DND-41 (cell line): ENCODE measurements at places on chromosomes 3 and 15.

DNA sequence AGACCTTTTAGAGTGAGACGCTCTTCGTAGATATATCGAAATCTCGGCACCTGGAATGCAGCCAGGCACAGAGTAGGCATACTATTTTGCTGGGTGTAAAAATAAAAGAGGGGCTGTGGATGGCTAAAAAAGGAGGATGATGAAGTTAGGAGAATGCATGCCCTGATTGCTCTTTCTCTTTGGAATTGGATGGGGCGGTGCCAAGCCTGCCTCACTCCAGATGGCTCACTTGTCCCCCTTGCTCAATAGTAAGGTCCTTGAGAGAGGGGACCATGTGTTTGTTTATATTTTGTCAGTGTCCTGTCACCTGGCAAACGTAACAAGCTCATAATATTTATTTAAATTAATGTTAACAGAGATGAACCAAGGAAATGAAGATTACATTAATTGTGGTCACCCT is 33.0 kb downstream of the SNRK start:
- no peaks in the 10 kb centered on the region; the same call in none of the 2 replicates for H3K36me3 ChIP-seq
- H3K27me3 ChIP-seq = no peaks in the 10 kb centered on the region
- DNase-seq = no peak
- H3K27ac ChIP-seq = no peak overlapping the region

- no peak for DNase-seq
- H3K4me3 ChIP-seq = no peak overlapping the region
- peaks cover 39% of the 10 kb centered on the region for H3K4me1 ChIP-seq
- no peaks in the 10 kb centered on the region for H3K36me3 ChIP-seq
- no peak overlapping the region for H3K27ac ChIP-seq
Measured at GRCh38 chr15:92811148-92811913, 88.8 kb upstream of the CHD2 start.

GRCh38 chr3:38331257-38332022 is 15.1 kb upstream of the XYLB start:
- no peaks in the 10 kb centered on the region for H3K36me3 ChIP-seq
- H3K27ac ChIP-seq = no peak overlapping the region
- H3K4me3 ChIP-seq = no peak overlapping the region
- H3K4me1 ChIP-seq = no peaks in the 10 kb centered on the region
- H3K27me3 ChIP-seq = peaks cover 9% of the 10 kb centered on the region
- no peak for DNase-seq

- no peak for DNase-seq
- no peak overlapping the region for H3K4me3 ChIP-seq
- H3K27me3 ChIP-seq = no peaks in the 10 kb centered on the region
- H3K27ac ChIP-seq = no peak overlapping the region
- H3K36me3 ChIP-seq = no peaks in the 10 kb centered on the region
Measured at GRCh38 chr15:99857836-99858235, 124.6 kb upstream of the LYSMD4 start.

- no peaks in the 10 kb centered on the region for H3K36me3 ChIP-seq
- peaks cover 16% of the 10 kb centered on the region for H3K4me1 ChIP-seq
- H3K27ac ChIP-seq = no peak overlapping the region
Measured at GRCh38 chr15:40495516-40495915, 24.7 kb downstream of the CHST14 start.

DNA sequence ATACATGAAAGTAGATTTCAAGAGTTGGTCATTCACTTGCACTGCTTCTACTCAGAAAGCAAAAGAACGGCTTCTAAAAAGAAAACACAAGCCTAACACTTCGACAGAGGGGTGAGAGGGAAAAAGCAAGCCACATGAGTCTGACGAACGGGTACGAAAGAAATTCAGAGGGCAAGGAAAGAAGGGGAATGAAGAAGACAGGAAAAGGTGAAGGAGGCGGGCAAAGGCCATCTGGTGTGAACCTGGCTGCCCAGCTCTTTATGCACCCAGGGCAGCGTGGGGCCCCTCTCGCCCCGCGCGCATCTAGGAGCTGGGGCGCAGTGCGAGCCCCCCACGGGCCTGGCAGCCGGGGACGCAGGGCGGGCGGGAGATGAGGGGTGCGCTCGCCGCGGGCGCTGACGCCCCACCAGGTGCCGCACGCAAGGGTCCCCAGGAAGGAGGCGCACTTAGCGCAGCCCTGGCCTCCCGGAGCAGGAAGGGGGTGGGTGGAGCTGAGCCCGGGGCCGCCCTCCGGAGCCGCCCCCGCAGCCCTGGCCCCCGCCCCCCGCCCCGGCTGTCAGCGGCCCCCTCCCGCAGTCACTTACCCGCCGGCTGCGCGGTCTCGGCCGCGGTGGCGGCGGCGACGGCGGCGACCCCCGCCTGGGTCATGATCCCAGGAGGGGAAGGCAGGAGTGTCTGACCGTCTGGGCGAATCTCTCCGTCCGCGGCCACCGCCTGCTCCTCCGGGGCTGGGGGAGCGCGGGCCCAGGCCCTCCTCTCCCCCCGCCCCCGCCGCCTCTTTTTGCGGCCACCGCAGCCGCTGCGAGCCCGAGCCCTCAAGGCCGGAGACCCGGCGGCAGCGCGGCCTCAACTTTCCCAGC is at the start of gene USF3:
TSS of gene USF3 (minus strand) at position 857 of the 860 bp plus-strand sequence. CDS start 21,764 bp downstream, outside the sequence.
- peak within 1 kb of the TSS; percentile 48 for H3K4me3 ChIP-seq
- no peaks in the 10 kb centered on the region for H3K36me3 ChIP-seq
- peaks cover 29% of the 10 kb centered on the region for H3K4me1 ChIP-seq
- no peaks in the 10 kb centered on the region for H3K27me3 ChIP-seq
- peak; percentile 88 for DNase-seq
- H3K27ac ChIP-seq = peak within 1 kb of the TSS; percentile 92

GRCh38 chr3:87771337-87772192 is 287.2 kb downstream of the CGGBP1 start:
- H3K27ac ChIP-seq = no peak overlapping the region
- H3K36me3 ChIP-seq = no peaks in the 10 kb centered on the region
- no peaks in the 10 kb centered on the region for H3K27me3 ChIP-seq
- H3K4me3 ChIP-seq = no peak overlapping the region

GRCh38 chr15:81384891-81385720 is 11.1 kb upstream of the TMC3 start:
- DNase-seq = no peak
- no peaks in the 10 kb centered on the region for H3K27me3 ChIP-seq
- H3K27ac ChIP-seq = no peak overlapping the region
- no peaks in the 10 kb centered on the region for H3K4me1 ChIP-seq
- no peak overlapping the region for H3K4me3 ChIP-seq
- no peaks in the 10 kb centered on the region for H3K36me3 ChIP-seq

DNA sequence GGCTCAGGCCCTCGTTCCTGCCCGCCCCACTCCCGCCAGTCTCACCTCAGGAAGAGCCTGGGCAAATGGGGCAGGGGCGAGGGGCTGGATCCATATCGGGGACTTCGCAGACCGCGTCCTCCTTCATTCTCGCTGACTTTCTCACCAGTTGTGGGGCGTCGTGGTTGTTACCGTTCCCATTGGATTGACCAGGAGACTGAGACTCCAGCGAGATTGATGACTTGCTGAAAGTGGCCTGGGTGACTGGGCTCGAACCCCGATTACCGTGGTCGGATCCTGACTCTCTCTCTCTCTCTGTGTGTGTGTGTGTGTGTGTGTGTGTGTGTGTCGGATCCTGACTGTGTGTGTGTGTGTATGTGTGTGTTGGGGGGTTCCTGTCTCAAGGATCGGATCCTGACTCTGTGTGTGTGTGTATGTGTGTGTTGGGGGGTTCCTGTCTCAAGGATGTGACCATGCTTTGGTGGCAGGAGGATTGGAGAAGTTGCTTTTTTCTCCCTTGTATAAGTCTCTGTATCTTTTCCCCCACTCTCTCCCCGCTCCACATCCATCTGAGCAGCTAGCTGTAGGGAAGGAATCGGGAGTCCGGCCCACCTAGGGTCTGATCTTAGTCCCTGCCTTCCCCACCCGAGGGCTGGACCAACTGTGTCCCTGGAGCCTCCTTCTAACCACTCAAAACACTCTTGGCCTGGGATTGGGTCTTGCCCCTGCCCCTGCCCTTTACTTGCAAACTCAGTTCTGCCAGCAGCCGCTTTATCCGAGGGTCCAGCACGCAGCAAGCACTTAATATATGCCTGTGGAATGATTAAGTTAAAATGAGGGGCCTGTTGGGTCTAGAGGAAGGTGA is 603 bp downstream of the PLEKHO2 start:
- peaks cover 58% of the 10 kb centered on the region for H3K4me1 ChIP-seq
- peak overlapping the region; percentile 34; the same call in 1 of the 2 replicates for H3K4me3 ChIP-seq
- DNase-seq = no peak
- H3K27me3 ChIP-seq = no peaks in the 10 kb centered on the region

- H3K4me1 ChIP-seq = no peaks in the 10 kb centered on the region
- H3K4me3 ChIP-seq = no peak overlapping the region
- H3K36me3 ChIP-seq = no peaks in the 10 kb centered on the region
- no peaks in the 10 kb centered on the region for H3K27me3 ChIP-seq
Measured at GRCh38 chr3:58051196-58051595, 43.0 kb downstream of the FLNB start.

DNA sequence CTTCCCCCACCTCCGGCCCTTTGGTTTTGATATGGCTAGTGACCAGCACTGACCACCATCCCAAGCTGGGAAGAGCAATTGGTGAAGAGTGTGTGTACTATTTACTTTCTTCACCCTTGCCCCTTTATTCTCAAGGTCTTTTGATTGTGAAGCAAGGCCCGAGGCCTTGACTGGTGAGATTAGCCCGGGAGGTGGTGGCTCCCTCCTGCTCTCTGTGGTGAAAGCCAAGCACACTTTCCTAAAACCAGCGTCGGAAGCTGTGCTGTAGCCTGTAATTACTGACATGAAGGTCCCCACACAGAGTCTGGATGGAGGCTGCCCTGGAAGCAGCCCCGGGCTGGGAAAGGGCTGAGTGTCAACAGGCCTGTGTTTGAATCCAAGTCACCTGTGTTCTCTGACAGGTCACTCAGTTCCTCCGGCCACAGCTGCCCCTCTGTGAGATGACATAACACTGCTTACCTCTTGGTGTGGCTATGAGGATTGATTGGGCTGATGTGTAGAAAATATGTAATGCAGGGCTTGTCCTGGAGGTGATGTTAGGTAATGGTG is 60.5 kb upstream of the PRR23C start:
- H3K4me1 ChIP-seq = no peaks in the 10 kb centered on the region
- H3K27ac ChIP-seq = no peak overlapping the region
- H3K36me3 ChIP-seq = no peaks in the 10 kb centered on the region
- H3K4me3 ChIP-seq = no peak overlapping the region
- no peak for DNase-seq
- H3K27me3 ChIP-seq = peaks cover 7% of the 10 kb centered on the region

DNA sequence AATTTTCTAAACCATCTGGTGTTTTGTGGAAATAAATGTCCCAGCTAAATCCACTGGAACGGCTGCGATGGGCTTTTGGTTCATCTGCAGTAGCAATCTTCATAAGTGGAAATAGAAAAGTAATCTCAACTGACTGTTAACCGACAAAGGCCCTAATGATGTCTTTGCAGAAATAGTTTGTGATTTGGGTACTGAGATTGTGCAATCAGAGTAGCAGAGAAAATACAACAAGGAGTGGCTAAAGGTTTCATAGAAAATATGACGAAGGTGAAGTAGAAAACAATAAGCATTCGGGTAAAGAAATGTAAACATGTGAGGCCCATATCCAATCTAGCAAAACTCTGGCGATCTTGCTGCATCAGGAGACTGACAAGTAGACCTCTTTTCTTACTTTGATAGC is 262.6 kb upstream of the MCTP2 start:
- H3K27ac ChIP-seq = no peak overlapping the region
- H3K4me3 ChIP-seq = no peak overlapping the region
- no peaks in the 10 kb centered on the region for H3K27me3 ChIP-seq
- no peak for DNase-seq

DNA sequence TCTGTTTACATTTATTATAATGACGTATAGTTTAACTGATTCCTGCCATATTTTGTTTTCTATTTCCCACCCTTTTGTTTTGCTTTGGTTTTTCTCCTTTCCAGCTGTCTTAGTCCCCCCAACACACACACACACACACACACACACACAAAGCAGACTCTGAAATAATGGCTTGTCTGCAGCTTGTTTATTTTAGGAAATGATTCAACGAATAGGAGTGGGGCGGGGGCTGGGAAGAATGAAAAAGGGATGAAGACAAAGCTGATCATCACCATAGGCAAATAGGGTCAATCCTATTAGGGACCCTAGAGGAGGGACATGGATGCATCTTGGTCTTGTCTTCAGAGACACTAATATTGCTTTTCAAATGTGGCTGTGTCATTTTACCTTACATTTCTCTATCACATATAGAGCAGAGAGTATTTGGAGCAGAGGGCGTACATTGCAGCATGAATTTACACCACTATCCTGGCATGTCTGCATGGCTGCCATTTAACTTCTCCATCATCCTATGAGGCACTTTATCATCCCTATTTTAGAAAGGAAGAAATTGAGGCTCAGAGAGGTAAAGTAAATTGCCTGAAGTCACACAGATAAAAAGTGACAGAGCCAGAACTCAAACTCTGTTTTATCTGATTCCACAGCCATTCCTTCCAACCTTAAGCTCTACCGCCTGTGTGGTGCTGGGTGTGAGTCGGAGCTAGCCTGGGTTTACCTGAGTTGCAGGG is 147.2 kb upstream of the TPM1 start:
- H3K27ac ChIP-seq = no peak overlapping the region
- no peaks in the 10 kb centered on the region for H3K4me1 ChIP-seq
- no peak for DNase-seq
- no peaks in the 10 kb centered on the region for H3K36me3 ChIP-seq
- peaks cover 5% of the 10 kb centered on the region for H3K27me3 ChIP-seq

- no peaks in the 10 kb centered on the region for H3K27me3 ChIP-seq
- no peak overlapping the region for H3K4me3 ChIP-seq
- no peak for DNase-seq
- no peaks in the 10 kb centered on the region for H3K36me3 ChIP-seq
- no peak overlapping the region for H3K27ac ChIP-seq
Measured at GRCh38 chr15:51371266-51371665, 29.8 kb downstream of the GLDN start.

- H3K27me3 ChIP-seq = no peaks in the 10 kb centered on the region
- H3K27ac ChIP-seq = no peak overlapping the region
- no peak for DNase-seq
- H3K4me1 ChIP-seq = no peaks in the 10 kb centered on the region
- no peaks in the 10 kb centered on the region for H3K36me3 ChIP-seq
Measured at GRCh38 chr15:41633609-41634008, 26.6 kb upstream of the MGA start.

DNA sequence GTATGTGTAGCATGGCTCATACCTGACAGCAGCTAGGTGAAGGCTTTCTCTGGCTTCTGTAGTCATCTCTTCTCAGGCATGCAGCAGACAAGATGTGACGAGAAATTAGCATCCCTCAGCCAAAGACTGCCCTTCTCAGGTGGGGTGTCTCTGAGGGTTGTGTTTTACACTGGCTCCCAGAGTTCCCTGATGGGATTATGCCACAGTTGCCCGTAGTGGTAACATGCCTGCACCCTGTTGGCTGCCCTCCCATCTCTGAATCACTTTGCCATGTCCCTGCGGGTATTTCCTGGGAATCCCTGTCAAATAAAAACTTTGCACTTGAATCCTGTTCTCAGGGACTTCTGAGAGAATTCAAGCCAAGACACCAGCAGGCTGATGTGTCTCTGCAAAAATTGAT is 70.5 kb downstream of the LRTM1 start:
- H3K27ac ChIP-seq = no peak overlapping the region
- no peak overlapping the region for H3K4me3 ChIP-seq
- H3K36me3 ChIP-seq = no peaks in the 10 kb centered on the region

DNA sequence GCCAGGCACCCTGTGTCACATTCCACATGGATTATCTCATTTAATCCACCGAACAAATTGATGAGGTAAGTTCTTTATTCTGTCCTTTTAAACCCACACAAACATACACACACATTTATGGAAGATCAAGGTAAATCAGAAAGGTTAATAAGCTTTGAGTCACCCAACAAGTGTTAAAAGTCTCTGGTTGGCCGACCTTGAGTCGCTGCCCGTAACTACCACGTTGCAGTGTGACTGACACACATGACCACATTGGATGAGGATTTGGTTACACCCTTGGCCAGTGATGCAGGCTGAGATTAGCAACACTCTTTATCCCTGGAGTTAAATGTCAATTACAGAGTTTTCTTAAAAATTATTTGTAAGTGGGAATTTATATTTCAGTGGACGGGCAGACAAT is 19.2 kb downstream of the FOXP1 start:
- no peaks in the 10 kb centered on the region for H3K4me1 ChIP-seq
- H3K4me3 ChIP-seq = no peak overlapping the region
- no peak overlapping the region for H3K27ac ChIP-seq
- no peak for DNase-seq
